ENCODE measurements at places on chromosomes 13 and 19.
A peak's percentile ranks its signal among the peaks of the same experiment; 100 is the strongest.

DNA sequence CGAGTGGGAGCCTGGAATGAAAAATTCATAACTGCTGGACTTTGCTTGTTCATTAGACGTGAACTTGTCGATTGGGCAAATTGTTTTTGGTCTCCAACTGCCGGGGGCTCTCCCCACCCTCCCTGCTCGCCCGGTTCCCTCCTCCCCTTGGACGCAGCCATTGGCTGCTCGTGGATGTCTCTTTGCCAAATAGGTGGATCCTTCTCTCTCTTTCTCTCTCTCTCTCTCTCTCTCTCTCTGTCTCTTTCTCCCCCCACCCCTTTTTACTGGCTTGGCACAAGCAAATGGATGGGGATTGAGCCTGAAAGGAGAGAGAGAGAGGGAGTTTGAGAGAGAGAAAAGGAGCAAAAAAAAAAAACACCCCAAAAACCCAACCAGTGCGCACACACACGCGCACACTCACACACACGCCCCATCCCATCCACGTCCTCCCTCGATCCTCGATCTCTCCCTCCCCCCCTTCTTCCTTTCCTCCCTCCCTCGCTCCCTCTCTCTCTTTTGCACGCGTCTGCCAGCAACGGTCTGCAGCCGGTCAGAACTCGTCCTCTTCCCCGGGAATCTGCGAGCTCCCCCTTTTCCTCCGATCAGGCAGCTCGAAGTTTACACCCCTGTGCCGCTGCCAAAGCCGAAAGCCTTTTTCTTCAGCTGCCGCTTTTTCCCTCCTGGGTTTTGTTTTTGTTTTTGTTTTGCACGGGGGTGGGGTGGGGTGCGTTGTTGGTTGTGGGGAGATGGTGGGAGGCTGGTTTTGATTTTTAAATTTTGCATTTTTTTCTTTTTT, 27.8 kb downstream of the NFIX start:
- peak; percentile 95 for DNase-seq

GRCh38 chr19:43553656-43554055, 20.7 kb downstream of the ZNF575 start:
- DNase-seq, result no peak

DNA sequence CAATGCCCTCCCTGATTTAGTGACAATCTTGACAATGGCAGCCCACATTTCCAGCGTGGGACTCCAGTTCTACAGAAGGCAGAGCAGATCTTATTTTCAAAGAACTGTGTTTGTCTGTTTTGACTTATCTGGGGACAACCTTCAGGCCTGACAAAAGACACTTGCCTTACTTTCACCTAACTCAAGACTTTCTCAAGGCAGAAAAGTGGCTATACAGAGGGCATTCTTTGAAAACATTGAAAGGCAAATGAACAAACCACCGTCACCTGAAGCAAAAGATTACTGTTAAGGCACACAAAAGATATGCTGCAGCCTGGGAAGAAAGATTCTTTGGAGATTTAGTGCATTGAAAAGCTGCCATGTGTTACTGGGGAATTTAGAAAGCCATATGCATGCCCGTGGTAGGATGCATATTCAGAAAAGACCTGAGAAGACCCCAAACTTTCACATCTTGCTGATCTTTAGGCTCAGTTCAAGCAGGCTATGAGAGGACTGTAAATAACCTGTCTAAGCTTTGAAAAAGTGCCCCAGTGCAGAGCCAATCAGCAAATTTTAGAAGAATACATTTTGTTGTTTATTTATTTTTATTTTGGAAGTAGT, 82.8 kb downstream of the TSC22D1 start:
- DNase-seq, result no peak

- no peak for DNase-seq
Measured at GRCh38 chr13:33270895-33271538, 14.5 kb downstream of the STARD13 start.

GRCh38 chr19:8612807-8613171, 2.3 kb upstream of the ADAMTS10 start:
- DNase-seq, result no peak

DNA sequence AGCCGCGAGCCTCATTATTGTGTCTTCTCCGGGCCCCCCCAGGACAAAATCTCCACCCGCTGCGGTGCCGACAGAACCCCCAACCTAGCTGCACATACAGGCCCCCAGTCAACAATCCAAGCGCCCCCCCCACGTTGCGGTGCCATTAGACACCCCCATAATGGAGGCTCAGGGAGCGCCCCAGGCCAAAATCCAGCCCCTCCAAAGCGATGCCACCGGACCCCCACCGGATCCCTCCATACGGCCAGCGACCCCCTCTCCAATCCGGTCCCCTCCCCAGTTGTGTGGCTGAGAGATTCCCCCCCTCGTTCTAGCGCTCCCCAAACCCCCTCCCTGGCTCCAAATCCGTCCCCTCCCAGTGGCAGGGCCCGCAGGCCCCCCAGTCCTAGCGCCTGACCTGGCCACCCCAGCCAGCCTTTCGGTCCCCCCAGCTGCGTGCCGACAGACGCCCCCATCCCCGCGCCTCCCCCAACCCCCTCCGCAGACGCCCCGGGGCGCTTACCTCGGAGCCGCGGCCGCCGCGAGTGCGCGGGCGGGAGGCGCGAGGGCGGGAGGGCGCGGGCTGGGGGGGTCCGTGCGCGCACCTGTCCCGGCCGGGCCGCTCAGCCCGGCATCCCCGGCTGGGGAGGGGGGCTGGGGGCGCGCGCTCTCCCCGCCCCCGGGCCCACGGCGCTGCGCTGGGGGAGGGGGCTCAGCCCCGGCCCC, 21.6 kb upstream of the SEMA6B start:
- no peak for DNase-seq

DNA sequence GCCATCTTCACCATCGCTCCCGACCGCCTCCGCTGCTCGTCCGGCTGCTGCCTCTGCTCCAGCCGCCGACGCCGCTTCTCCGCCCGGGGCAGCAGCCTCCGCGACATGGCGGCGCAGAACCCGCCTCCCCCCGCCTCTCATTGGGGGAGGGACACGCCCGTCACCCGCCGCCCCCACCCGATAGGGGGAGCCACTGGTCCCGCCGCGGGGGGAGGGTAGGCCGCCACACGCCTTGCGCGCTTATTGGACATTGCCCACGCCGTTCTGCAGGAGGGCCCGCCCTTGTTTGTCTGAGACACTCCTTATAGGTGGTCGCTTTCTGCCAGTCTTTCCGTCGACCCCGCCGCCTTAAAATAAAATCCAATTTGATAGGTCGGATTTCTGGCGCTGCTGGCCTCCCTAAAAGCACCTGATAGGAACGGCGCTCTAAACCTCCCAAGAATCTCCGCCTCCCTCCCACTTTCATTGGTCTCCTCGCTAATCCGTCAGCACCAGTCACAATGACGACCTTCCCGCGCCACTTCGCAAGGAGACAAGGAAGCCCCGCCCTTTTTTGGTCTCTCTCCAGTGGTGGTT, at the start of gene HNRNPL:
Gene HNRNPL, minus strand, starts transcription at position 127 of the 576 bp plus-strand sequence. Its CDS starts 20 bp downstream, at position 107.
- DNase-seq, result peak; percentile 100

GRCh38 chr19:4456476-4456842, 1.1 kb downstream of the UBXN6 start:
- peak; percentile 54 for DNase-seq

DNA sequence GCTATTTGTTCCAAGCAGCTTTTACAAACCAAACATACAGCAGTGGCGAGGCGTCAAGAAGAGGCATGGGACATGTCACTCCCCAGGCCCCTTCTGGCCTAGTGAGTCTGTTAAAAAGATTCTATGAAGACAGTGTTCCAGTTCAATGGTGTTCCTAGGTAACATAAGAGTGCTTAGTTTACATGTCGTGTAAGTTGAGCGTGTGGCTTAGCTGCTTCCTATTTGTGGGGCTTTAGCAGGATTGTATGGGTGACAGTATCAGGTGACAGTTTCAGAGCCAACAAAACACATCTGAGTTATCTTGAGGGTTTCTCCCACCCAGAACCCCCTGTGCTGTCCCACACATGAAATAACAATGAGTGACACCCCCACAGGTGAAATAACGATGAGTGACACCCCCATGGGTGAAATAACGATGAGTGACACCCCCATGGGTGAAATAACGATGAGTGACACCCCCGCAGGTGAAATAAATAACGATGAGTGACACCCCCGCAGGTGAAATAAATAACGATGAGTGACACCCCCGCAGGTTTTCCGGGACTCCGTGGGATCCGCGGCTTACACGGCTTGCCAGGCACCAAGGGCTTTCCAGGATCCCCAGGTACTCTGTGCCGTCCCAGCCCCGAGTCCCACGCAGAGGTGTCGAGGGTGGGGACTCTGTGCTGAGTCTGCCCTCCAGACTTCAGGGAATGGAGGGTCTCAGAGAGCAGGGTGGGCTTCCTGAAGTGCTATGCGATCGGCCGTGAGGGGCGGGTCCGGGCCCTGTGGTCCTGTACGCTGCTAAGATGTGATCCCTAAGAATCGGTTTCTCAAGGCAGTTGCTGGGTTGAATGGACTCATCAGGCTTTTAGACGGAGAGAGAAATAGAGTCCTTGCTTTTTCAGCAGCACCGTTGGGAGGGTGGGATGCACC, 68.6 kb downstream of the RAB20 start:
- no peak for DNase-seq

GRCh38 chr13:103062079-103062478, 4.1 kb downstream of the SLC10A2 start:
- no peak for DNase-seq

- DNase-seq, result no peak
Measured at GRCh38 chr13:93356469-93356868, 129.9 kb downstream of the GPC6 start.

DNA sequence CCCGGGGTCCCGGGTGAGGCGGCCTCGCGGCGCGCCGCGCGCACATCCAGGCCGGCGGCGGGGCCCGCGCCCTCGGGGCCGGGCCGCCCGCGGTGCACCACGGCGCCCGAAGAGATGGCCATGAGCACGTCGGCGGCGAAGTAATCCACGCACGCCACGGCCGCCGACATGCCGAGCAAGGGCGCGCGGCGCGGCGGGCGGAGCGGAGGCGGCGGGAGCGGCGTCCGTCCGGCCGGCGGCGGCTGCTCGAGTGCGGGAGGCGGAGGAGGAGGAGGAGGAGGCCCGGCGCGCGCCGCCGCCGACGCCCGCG, at the start of gene KLF16:
Gene KLF16, minus strand, starts transcription at position 252 of the 310 bp plus-strand sequence. Its CDS starts 82 bp downstream, at position 170.
- no peak for DNase-seq

GRCh38 chr13:114033541-114034315, 59.9 kb upstream of the C13orf46 start:
- no peak for DNase-seq

GRCh38 chr19:46718157-46718933, 1.4 kb upstream of the PRKD2 start:
- no peak for DNase-seq

DNA sequence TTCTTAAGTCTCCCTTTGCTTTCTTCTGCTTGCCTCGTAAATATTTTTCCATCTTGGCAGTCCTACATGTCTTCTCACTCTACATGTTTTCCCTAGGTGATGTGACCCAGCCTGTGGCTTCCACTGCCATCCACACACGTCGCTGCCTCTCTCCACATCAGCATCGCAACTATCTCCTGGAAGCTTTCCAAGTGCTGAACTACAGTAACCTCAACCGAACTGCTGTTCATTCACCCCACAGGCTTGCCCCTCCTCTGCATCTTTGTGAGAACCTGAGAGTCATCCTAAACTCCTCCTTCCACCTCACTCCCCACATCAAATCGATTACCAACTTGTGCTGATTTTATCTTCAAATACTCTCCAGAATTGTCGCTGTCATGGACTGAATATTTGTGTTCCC, 41.2 kb upstream of the USPL1 start:
- peak; percentile 73 for DNase-seq

DNA sequence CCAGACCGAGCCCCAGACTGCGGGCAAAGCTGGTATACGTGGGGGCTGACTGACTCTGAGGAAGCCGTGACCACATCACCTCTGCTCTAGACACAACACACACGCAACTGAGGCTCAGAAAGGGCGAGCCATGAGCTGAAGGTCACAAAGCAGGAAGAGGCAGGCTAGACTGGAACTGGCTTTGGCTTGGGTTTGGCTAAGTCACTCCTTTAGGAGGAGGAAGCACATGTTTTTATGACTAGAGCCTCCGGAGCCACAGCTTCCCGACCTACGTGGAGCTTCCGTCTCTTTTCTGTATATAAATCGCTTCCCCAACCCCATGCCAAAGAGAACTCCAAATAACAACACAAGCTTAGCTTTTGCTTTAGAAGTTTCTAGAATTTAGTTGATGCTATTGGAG, 48.0 kb downstream of the RFX2 start:
- no peak for DNase-seq

- no peak for DNase-seq
Measured at GRCh38 chr13:102558029-102558428, 38.8 kb upstream of the TPP2 start.

GRCh38 chr19:43503501-43504425, 783 bp downstream of the PHLDB3 start:
- peak; percentile 85 for DNase-seq

GRCh38 chr19:23286477-23286876, 36.3 kb upstream of the ZNF724 start:
- no peak for DNase-seq

DNA sequence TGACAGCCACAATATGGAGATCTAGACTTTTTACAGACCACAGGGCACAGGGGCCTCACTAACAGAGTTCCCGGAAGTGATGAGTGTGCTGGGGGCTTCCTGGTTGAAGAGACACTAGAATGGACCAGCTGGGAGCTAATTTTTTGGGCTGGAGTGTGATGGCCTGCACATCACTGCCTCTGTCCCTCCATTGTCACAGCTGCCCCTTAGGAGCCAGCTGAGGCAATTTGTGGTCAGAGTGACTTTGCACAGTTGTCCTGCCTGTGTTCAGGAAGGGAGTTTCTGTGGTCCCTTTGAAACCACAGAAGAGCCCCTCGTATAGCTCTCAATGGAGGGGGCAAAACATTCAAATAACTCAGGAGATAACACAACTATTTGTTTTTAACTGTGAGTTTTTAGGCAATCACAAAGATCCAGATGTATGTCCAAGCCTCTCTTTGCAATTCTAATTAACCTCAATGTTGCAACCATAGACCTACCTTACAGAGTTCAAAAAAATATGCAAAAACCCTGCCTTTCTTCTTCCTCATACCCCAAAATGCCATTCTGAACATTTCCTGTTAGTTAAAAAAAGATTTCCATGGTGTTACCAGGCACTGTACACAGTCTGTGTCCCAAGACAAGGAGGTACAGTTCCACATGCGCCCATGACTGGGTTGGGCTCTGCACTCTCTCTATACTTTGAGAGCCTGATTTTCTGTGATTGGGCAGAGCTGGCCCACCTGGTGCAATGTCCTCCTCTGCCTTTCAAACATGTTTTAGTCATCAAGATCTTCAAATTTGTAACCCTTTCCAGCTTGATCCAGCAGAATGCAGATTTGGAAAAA, 2.4 kb downstream of the ALOX5AP start:
- DNase-seq, result no peak

DNA sequence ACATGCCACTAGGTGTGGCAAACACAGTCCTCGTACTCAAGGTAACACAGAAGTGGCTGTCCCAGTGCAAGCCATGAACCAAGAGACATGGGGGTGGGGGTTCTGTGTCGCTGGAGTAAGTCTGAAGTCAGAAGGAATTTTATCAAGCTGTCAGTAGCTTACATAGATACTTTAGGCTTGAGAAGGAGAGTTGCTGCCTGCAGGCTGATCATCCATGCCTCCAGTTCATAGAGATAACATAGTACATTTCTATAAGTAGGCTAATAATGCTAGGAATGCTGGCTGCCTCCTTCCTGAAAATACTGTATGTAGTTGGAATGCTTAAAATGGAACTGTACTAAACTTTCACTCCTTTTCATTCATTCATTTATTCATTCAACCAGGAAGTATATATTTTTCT, 70.1 kb downstream of the CAB39L start:
- DNase-seq, result no peak

- no peak for DNase-seq
Measured at GRCh38 chr13:111518161-111518792, 197.8 kb downstream of the TEX29 start.

GRCh38 chr19:51101171-51101865, 6.9 kb downstream of the CTU1 start:
- no peak for DNase-seq

GRCh38 chr13:24085662-24086061, 74.9 kb upstream of the SPATA13 start:
- no peak for DNase-seq
